Anterior cingulate cortex (tissue), 58 donors: ENCODE measurements at places on chromosomes 4 and X.

GRCh38 chrX:132200976-132201375 is 18.3 kb downstream of the RAP2C start:
- no peak for DNase-seq

GRCh38 chr4:792626-793092 is 33.3 kb downstream of the CPLX1 start:
- no peak for DNase-seq

- DNase-seq = no peak
These were observed 850.9 kb downstream of the FAM133A start for GRCh38 chrX:94524867-94525266.

GRCh38 chr4:155738548-155738947 is 20.3 kb upstream of the GUCY1B1 start:
- no peak for DNase-seq

- no peak for DNase-seq
These were observed 103.4 kb downstream of the ABLIM2 start for GRCh38 chr4:8055206-8055605.

DNA sequence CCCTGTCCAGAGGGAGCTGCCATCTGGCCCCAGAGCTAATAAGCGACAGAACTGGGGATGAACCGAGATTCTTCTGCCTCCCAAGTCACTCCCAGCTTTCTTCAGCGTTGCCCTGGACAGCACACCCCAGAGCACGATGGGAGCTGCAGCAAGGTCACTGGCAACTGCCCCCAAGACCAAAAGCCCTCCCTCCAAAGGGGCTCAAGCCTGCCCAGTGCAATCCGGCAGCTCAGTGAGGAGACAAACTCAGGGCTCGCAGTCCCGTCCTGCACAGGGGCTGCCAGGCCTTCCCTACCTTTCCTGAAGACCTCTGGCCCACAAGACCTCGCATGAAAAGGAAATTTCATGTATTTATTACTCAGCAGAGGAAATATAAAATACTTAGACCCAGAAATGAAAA is 174.8 kb downstream of the BCOR start:
- no peak for DNase-seq

GRCh38 chr4:61380865-61381264 is 180.7 kb downstream of the ADGRL3 start:
- DNase-seq = no peak

GRCh38 chrX:42754115-42754514 is 23.8 kb downstream of the PPP1R2C start:
- DNase-seq = no peak

- DNase-seq = no peak
These were observed 400.8 kb upstream of the SLIT2 start for GRCh38 chr4:19850909-19851308.

- no peak for DNase-seq
These were observed 137.4 kb downstream of the PDLIM5 start for GRCh38 chr4:94588896-94589693.

- DNase-seq = no peak
These were observed 167.4 kb upstream of the NAP1L5 start for GRCh38 chr4:88865046-88865445.

DNA sequence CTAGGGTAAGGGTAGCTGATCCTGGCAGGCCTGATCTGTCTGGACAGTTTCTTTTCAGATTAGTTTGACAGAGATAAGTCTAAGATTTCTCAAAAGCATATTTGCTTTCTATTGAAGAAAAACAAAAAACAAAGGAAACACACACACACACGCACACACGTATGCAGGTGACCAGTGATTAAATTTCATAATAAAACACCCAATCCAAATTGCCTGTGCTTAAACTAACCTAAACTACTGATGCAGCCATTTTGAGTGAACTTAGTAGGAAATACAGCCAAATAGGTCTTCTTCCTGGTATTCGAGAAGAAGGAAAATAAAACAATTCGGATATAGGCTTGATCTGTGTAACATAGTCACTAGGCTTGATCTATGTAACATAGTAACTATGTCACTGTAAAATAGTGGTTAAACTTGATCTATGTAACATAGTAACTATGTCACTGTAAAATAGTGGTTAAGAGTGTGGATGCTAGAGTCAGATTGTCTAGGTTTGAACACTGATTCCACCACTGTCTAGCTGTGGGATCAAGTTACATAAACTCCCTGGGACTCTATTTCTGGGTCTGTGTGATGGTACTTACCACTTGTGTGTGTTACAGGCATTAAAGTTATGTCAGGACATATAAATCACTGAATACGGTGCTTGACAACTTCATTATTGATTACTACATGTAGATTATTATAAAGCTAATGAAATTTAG is 9.8 kb upstream of the CCNG2 start:
- no peak for DNase-seq

GRCh38 chrX:47802589-47802988 is 34.1 kb upstream of the ZNF81 start:
- DNase-seq = no peak

DNA sequence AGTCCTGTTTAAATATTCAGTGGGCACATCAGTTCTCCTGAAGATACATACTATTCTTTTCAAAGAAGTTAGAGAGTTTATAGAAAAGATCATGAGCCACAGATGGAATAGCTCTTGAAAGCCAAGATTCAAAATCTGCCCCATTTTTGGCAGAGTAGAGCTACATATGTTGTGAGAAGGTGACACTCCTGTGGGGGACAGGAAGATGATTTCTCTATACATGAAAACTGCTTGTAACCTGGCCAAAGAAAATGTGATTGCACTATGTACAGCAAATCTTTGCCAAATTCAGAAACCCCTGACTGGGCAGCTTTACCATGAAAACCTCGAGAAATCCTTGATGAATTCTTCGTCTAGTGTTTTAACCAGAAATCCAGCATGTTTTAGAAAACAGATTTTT is 44.9 kb downstream of the GPM6A start:
- DNase-seq = no peak

DNA sequence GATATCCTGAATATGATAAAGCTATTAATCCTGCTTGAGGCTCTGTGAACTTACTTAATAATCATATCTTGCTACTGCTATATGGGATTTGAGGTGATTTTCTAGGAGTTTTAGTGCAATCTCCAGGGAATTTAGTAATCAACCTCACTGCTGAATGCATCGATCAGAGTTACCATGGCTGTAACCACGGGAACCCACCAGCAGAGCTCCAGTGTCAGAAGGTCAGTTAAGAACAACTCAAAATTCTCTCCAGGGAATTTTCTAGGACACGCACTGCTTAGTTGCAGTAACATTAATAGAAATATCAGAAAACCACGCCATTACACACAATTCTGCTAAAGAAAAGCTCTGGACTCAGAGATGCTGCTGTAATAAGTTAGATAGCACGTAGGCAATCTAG is 1477.2 kb upstream of the TENM3 start:
- no peak for DNase-seq

- DNase-seq = no peak
These were observed 70.3 kb downstream of the PHOX2B start for GRCh38 chr4:41678086-41678816.

DNA sequence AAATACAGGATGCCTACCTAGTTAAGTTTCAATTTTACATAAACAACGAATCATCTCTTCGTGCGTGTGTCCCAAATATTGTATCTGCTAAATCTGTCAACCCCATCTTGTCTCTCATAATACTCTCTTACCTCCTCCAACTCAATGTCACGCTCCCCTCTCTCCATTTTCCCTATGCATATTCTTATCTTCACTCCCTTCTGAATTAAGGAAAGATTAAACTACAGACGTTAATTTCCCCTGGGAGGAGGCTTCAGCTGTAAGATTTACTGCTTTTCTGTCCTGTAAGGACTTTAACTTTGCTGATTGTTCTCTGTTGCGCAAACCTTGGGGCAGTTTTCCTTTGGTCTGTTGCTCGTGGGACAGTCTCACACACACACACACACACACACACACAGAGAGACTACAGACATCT is 455 bp upstream of the ABCB7 start:
- no peak for DNase-seq

DNA sequence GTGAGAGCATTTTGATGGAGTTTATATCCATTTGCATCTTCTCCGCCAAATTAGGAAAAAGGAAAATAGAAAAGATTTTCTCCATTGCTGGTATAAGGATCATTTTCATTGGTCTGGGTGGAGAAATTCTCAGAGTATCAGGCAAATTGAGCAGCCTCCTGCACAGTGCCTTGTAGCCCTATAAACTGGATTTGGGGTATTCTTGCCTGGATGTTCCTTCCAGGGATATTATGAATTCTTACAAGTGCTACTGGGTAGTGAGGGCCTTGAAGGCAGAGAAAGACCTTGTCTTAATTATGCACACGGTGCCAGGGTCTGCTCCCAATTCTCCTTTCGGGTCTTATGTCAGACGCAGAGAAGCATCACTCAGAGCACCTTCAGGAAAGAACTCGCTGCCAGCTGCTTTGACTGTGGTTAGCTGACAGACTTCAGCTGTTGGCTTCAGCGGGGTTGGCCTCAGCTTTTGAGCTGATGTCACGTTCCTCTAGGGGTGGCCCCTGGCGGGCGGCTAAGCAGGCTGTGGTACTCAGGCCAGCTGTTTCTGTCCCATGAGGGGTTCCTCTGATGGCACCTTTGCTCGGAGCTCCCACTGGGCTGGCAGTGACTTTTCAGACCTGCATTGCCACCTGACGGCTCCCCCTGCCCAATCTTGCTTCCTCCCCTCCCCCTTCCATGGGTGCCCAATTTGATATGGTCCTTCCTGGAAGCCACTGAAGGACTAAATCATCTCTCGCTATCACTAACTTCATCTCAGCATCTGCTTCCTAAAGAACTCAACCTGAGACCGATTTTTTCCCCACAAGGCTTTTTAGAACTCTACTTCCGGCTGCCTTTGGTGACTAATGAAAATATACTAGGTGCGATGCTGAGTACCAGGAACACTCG is 519.5 kb downstream of the BCOR start:
- no peak for DNase-seq

GRCh38 chr4:8860892-8861575 is 10.6 kb downstream of the HMX1 start:
- DNase-seq = no peak

DNA sequence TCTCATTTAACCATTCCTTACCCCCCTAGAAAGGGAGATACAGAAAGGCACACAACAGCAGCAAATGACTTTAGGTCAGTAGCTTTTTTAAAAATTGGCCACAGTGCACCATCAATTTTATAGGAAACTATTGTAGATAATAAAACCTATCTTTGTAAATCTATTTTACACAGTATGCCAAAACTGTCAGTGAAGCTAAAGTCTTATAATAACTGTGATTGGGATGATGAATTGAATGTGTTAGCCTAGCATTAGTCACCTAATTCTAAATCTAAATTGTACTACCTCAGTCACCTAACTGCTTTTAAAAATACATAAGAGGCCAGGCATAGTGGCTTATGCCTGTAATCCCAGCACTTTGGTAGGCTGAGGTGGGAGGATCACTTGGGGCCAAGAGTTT is 44.2 kb downstream of the SH3RF1 start:
- no peak for DNase-seq

DNA sequence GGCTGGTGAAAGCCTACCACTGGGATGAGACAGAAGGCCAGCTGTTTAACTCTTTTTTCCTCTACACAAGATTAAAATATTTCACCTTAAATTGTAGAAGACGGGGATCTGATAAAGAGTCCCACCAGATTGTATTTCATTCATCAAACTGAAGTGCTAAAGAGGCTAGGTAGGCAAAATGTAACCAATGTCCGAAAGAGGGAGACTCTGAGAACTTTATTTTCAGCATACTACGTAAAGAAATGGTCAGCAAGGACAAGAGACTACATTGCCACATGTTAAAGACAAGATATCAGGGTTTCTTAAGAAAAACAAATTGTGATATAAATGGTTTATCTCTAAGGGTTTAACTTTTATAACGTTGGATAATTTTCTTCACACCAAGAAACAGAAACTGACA is 71.6 kb upstream of the INPP4B start:
- no peak for DNase-seq

DNA sequence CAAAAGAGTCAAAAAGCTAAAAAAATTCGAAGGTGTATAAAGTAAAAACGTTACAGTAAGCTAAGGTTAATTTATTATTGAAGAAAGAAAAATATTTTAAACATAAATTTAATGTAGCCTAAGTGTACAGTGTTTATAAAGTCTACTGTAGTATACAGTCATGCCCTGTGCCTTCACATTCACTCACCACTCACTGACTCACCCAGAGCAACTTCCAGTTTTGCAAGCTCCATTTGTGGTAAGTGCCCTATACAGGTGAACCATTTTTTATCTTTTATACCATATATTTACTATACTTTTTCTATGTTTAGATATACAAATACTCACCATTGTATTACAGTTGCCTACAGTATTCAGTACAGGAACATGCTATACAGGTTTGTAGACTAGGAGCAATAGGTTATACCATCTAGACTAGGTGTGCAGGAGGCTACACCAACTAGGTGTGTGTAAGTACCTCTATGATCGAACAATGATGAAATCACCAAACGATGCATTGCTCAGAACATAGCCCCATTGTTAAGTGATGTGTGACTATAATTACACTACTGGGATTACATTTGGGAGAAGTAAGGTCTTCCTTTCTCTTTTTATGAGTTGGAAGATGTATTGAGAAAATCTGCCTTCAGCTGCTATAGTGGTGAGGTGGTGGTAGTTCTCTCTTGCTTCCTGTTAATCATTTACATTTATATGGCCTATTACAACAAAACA is 27.2 kb downstream of the TMSB4X start:
- no peak for DNase-seq

DNA sequence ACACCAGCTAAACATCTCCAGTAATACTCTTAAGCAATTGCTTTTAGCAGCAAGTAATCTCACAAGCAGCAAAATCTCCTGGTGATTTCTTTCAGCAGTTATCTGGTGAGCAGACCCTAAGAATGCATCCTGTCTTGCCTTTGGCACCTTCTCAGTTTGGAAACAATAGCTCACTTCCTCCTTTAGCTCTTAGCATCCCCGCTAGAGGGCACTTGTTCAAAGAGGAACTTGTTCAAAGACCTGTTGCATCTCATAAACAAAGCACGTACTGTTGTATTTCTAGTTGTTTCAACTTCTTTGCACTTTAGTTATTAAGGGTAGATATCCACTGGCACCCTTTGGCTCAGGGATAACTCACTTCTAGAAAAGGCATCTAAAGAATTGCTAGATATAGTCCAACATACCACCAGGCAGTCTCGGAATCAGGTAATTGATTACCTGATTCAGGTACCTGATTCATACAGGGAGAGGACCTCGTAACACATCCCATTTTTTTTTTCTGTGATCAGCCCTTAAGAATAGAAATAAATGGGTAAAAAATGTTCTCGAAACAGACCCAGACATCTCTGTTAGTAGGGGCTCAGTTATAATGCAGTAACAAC is 81.9 kb upstream of the QRFPR start:
- DNase-seq = no peak
